IPS-NIHi11 (cell line): ENCODE measurements at places on chromosomes 6 and 20.

GRCh38 chr6:63245420-63245819 lies 34.2 kb downstream of the FKBP1C start:
- no peak for DNase-seq

DNA sequence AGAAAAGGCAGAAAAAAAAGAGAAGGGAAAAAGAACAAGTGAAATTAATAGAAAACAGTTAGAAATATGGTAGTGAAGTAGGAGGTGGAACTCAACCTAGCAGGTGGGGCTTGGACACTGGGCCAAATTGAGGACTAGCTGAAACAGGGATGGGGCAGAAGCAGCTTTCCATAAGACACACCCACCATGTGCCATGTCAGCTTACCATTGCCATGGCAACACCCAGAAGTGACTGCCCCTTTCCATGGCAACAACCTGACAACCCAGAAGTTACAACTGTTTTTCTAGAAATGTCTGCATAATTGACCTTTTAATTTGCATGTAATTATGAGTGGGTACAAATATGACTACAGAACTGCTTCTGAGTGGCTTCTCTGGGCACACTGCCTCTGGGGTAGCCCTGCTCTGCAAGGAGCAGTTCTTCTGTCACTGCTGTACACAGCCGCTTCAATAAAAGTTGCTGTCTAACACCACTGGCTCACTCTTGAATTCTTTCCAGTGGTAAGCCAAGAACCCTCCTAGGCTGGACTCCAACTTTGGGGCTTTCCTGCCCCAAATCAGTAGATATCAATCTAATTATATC lies 35.9 kb upstream of the SLC24A3 start:
- no peak for DNase-seq

GRCh38 chr6:2385471-2385983 lies 140.1 kb upstream of the GMDS start:
- no peak for DNase-seq

DNA sequence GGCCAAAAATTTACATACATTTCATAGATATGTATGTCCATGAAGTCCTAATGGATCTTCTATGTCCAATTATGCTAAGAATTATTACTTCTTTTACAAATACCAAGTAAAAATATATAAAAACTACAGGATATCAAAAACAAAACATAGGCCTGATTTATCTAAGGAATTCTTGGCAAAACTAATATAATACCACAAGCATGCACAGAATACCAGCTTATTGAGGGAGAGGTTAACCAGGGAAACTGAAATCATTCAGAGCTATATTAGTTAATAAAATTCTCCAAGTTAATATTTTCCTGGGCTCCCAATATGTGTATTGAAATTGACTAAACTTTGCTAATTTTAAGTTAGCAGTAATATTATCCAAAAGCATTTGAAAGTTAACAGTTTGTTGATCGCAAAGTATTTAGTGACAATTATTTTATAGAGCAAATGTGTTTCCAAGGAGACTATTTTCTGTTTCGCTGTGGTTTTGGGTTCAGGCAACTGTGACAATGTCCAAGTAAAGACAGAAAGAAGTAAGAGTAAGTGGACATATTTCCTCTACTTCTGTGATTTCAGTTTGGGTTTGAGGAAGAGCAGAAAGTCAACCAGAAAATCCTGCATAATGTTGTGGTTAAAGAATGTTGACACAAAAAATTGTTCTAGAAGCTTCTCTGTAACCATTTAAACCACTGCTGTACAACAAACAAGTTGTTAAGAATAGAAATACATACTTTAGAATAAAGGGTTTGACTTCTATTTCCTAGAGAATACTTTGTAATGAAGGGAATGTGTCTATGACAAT lies 167.4 kb downstream of the COL21A1 start:
- no peak for DNase-seq

- DNase-seq = no peak
Measured at GRCh38 chr20:13173201-13173600, 47.9 kb upstream of the ISM1 start.

- DNase-seq = no peak
Measured at GRCh38 chr20:44615876-44616603, 33.7 kb downstream of the PKIG start.

DNA sequence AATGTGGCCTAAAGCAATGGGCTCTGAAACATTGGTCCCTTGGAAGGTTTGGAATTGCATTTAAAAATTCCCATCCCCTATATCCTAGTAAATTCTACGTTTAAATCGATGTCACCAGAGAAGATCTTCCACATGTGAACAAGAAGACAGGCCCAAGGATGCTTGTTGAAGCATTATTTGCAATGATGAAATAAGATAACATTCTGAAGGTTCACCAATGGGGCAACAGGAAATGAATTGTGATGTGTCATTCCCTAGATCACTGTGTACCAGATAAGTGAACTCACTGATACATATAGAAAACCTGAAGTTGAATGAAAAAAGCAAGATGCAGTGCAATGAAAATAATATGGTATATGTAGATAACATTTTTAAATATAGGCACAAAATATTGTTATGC lies 464.3 kb upstream of the BTBD3 start:
- DNase-seq = no peak

GRCh38 chr6:62371453-62372210 lies 85.6 kb upstream of the KHDRBS2 start:
- no peak for DNase-seq

GRCh38 chr20:48597521-48598302 lies 230.1 kb downstream of the PREX1 start:
- DNase-seq = no peak

- no peak for DNase-seq
Measured at GRCh38 chr6:153170511-153170910, 39.4 kb upstream of the RGS17 start.

DNA sequence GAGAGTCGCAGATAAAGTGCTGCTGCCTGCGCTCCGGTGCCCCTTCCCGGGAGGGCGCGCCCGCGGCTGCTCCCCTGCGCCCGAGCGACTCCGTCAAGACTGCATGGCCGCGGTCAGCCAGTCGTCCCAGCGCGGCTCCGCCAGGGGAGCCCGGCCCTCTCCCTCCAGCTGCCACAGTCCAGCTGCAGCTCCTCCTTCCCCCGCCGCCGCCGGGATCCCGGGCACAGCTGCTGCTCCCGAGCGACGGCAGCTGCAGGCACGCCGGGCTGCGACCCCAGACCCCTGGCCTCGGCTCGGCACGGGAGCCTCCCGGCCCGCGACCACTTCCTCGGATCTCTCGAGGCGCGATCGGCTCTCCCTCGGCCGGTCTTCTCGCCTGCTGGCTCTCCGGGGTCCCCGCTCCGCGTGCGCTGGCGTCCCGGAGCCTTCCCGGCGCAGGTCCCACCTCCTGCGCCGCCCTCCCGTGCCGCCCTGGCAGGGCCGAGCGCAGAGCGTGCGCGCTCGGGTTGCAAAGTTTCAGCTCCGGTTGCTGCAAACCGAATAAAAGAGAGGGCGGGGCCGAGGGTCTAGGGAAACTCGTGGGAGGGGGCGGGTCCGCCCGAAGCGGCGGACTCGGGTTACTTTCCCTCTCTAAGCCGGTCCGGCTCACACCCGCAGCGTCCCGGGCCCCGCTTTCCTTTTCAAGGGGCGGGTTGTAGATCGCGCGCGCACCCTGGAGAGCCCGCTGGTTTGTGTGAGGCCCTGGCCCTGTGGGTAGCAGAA lies at the start of gene CNKSR3:
Gene CNKSR3, minus strand, starts transcription at position 542 of the 762 bp plus-strand sequence. CDS start 571 bp downstream, outside the sequence.
- peak; percentile 90 for DNase-seq

DNA sequence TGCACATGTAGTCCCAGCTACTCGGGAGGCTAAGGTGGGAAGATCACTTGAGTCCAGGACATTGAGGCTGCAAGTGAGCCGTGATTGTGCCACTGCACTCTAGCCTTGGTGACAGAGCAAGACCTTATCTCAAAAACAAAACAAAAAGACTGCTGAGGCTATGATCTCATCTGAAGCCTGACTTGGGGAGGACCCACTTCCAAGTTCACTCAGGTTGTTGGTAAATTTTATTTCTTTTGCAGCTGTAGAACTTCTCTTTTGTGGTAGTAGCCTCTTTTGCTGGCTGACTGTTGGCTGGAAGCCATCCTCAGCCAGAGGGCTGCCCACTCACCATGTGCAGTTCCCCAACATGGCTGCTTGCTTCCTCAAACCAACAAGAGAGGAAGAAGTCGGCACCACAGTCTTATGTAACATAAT lies 36.8 kb upstream of the ME1 start:
- no peak for DNase-seq

- DNase-seq = no peak
Measured at GRCh38 chr6:112439010-112439409, 91.9 kb downstream of the RFPL4B start.

DNA sequence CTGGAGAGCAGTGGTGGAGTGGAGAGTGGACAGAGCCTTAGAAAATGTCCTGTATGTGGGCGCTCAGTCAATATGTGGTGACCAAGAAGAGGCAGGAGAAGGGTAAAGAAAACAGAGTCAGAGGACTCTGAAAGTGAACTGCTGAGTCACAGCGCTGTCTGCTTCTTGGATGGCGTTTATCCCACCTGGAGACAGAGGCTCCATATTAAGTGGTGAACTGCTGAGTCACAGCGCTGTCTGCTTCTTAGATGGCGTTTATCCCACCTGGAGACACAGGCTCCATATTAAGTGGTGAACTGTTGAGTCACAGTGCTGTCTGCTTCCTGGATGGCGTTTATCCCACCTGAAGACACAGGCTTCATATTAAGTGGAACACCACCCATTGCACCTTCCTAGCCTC lies 119.3 kb upstream of the RALGAPA2 start:
- no peak for DNase-seq

DNA sequence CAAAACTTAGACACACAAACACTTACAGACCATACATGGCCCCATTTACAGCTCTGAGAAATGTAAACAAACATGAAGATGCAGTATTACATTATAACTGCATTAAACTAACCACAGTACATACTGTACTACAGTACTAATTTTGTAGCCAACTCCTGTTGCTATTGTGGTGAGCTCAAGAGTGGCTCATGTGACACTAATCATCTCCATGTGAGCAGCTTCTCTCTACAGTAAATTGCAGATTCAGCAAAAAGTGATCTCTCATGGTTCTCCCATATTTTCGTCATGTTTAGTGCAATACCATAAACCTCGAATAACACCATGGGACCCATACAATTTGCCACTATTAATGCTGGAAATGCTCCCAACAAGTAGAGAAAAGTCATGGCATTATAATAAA lies 860.4 kb downstream of the EPHA7 start:
- no peak for DNase-seq

GRCh38 chr6:130931683-130932082 lies 104.5 kb downstream of the SMLR1 start:
- no peak for DNase-seq

- DNase-seq = no peak
Measured at GRCh38 chr20:37298190-37298939, 8.9 kb downstream of the MANBAL start.

- no peak for DNase-seq
Measured at GRCh38 chr6:46129291-46129628, 529 bp upstream of the ENPP4 start.

DNA sequence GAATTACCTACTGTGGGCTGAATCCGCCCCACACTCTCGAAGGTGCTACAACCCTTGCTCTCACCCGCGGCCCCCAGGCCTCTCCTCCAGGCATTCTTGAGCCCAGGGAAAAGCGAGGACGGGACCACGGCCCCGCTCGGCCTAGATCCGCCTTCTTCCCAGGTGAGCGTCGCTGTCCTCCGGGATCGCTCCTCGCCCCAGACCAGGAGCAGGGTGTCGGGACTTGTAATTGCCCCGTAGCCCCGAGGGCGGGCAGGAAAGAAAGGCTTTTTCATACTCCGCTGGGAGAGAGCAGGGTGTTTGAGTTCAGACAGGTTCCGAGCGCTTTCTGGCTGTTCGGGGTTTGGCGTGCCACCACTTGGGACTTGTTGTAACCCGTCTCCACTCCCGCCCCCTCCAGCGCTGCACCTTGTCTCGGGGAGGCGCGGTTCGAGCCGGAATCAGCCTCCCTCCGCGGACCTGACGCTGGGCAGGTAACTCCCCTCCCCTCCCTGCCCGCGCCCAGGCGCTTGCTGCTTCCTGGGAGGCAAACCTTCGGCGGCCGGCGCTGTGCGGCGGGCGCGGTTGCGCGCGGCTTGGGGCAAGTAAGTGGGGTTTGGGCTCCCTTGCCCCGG lies at the start of gene FAM83B:
Gene FAM83B, plus strand, starts transcription at position 529 of the 614 bp plus-strand sequence. CDS start 23,476 bp downstream, outside the sequence.
- peak; percentile 75 for DNase-seq

DNA sequence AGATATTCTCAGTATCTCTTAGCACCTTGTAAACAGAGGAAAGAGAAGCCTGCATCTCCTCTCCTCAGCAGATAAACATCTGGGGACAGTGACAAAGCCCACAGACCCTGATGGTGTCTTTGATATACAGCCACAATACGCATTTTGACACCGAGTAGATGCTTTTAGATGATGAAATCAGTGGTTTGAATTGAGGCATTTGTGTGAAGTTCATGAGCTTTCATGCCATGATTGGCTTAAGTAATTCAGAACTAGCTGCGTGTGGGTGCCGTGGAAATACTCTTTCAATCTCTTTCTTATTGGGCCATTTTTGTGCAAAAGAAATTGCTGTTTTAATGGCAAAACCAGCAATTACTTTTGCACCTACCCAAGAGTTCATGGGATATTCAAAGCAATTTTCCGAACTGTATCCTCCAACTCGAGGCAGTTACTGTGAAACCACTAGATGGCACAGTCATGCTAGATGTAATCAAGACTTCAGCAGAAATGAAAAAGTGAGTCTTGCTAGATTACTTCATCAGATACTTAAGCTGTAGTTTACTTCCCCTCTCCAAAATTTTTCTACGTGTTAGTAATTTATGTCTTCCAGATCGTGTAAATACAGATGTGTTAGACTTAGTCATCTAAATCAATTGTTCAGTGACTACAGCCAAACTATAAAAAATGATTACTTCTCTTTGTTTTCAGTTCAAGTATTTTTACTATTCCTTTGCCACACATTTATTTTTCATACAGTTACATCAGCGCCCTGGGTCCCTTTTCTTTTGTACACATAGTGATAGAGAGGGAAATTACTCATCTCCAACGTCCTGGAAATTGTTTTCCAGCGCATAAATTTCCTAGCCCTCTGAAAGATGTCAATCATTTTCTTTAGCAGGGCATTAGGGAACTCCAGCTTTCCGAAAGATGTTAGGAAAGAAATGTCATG lies 49.4 kb downstream of the IYD start:
- DNase-seq = peak; percentile 72

DNA sequence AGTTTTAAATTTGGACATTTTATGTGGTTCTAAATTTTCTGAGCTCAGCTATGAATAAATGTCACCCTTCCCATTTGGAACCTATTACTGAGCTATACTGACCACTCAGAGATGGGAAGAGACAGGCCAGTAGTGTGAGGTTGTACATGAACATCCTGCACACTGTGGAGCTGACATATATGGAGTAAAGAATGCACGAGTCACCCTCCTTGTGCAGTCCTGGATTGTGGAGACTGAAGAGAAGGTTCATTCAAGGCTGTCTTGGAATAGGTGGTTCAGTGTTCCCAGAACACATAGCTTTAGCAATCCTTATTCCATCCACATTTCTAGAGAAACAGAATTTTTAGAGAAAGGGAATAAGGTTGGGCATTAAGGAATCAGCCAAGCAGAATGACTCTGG lies 50.3 kb upstream of the OGFRL1 start:
- DNase-seq = no peak
